NCI-H345 (cell line): ENCODE measurements at places on chromosomes 2 and 18.

DNA sequence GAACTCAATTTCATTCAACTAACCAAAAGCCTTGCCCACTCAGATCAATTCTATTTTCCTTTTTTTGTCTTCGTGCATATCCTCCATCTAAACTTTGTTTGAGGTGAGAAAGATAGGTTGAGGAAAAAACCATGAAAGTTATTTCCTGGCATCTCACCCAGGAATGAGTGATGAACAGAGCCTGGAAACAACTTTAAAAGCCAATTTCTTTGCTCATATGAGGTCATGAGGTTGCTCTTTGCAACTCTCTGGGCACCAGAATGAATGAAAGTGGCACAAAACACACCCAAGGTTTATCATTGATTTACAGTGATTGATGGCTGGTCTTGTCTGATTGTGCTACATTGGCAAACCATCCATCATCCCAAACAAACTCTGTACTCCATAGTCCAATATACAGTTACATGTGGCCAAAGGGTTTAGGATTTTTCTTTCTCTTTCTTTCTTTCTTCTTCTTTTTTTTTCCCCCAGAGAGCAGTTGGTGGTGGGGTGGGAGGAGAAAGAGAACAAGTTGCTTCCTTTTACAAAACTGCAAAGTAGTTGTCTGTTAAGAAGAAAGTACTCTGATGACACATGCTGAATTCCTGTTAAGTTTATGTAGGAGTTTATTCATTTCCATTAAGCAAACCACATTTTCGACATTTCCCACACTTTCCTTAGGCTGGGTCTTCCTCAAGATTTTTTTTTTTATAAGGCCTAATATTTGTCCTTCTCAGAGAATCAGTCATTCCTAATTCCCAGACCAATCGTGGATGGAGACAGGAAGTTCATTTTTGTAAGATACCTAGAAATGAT is 575.9 kb upstream of the ZEB2 start:
- DNase-seq = no peak

DNA sequence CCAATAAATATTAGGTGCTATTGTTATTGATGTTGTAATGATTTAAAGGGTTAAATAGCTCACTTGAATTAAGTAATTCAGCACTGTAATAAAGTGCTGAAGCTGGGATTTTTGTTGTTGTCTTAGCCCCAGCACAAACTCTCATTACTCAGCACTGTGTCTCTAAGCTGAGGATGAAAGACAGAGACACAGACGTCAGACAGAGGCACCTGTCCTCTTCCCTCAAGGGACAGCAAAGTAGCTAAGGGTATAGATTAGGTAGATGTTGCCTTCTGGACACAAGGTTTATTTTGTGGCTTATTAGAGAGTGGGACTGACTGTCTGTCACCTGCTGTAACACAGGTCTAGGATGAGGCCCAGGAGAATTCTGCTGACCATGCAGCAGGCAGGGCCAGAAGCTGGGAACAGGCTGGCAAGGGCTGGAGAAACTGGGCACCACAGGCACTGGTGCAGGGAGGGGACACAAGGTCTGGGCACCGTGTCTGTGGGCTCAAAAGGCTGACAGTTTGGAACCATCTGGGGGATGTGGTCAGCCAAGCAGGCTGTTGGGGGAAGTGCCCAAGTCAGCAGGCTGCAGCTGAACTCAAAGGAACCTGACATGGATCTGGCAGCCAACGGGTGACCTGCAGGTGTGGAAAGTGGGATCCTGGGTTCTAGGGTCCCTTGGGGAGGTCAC is 20.0 kb upstream of the PTPN4 start:
- DNase-seq = no peak

DNA sequence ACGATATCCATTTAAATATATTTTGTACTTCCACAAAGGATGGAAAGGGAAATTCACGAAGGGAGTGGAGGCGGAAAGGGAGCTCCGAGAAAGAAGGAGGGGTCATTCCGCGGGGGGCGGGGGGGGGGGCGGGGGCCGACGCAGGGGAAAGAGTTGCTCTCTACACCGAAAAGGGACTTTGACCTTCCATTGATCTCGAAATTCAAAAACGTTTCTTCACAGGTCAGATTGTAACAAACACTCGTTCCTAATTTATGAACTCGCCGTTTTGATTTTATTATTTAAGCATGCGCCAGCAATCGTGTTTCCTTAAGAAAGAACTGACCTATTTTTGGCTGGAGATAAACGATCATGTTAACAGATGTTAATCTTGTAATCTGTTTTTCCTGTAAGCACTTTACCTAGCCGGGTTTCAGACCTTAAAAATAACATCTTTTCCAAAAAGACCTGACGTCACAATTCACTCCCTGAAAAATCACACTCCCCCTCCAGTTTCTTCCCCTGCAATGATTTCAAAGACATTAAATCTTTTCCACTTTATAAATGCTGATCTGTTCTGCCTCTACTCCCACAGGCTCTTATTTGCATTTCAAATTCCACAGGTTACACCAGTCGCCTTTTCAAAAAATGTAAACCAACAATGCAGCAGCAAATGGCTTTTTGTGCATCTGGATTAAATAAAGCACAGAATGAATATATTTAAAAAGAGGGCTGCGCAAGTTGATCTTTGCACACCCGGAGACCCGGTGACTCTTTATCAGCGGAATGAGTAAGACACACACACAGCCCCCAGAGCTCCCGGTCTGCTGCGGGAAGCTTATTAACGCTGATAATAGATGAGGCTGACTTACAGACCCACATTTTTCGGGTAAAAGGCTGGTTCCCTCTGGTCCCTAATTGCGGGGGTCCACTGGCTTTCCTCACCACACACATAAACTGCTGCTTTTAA is 1.6 kb downstream of the ZNF516 start:
- peak; percentile 81 for DNase-seq

GRCh38 chr2:42998721-42999120 is 206.3 kb upstream of the HAAO start:
- no peak for DNase-seq

GRCh38 chr2:230941202-230942180 is 16.4 kb upstream of the GPR55 start:
- DNase-seq = no peak

DNA sequence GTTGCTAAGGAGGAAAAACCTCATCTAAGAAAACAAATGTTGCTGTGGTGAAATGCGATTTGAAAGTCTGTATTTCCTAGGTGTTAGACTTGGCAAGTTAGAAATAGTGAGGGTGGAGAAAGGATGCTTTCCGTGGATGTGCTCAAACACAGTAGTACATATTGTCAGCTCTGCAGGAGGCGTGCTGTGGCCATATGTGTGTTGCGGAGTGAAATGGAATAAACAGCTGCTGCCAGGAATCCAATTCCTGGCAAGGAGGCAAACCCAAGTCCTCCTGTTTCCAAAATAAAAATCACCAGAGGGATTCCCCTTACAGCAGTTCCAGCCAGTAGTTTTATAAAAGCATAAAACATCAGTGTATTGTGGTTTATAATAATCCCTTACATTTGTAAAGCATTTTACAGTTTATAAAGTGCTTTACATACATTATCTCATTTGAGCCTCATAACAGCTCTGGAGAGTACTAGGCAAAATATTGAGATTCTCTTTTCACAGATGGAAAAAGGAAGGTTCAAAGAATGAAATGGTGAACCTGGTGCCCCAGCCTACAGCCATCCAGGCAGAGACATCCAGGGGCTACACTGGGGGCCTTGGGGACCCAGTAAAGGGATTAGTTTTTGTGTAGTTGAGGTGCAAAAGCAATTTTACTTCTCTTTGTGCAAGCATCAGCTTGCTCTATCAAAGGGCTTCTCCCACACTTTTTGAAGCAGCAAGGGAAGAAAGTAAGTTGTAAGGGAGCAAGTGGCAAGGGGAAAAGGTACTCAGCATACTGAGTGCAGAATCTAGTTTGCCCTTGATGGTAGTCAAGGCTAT is 206.0 kb downstream of the AGPS start:
- no peak for DNase-seq

DNA sequence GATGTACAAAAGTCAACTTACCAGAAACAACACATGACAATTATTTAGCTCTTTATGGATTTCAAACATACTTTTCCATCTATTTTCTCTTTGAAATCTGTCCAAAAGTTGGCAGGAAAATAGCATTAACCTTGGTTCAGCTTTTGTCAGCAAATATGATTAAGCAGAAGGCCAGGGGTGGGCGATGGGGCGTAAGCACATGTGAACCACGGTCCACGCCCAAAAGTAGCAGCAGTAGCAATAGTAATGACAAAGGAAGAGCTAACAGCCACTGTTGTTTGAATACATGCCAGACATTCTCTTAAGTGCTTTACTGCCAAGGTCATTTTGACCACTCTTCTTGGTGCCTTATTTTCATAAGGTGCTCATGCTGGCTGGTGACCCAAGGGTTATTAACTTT is 73.5 kb downstream of the ANTXR1 start:
- DNase-seq = no peak

GRCh38 chr2:239935789-239936758 is 89.1 kb downstream of the NDUFA10 start:
- no peak for DNase-seq

DNA sequence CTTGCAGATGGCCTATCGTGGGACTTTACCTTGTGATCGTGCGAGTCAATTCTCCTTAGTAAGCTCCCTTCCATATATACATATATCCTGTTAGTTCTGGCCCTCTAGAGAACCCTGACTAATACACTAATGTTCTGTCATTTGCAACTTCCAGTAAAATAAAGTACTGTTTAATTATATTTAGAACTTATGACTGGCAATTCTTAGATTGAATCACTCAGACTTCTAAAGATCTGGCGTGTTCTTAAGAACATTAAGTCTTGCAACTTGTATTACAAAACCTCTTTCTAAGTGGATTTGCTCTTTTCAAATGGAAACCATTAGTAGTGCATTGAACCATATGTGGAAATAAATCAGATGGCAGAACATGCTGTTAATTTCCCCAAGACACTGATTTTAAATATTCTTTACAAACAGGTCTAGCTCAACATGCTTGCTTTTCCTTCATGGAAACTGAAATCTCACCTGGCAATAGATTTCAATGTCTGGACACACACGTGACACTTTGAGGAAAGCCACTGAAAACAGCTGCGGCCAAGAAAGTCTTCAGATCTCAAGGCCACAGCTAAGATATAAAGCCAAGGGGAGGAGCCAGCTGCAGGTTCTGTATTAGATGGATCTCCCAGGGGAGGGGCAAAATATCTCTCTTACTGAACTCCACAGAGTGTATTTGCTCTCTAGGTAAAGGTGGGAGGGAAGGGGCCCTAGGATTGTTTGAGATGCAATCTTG is 50.6 kb downstream of the PMAIP1 start:
- DNase-seq = no peak

DNA sequence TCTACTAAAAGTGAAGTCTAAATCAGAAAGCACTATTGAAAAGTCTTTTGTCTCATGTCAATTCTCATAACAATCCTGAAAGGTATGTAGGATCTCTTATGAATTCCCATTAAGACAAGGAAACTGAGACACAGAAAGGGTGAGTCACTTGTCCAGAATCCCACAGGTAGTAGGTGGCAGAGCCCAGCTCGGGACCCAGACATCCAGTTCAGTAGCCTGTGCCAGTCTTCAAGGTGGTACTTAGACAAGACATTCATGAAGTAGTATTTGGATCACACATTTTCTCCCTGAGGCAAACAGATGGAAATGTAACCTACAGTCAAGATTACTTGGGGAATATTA is 14.8 kb upstream of the PARD3B start:
- DNase-seq = no peak

DNA sequence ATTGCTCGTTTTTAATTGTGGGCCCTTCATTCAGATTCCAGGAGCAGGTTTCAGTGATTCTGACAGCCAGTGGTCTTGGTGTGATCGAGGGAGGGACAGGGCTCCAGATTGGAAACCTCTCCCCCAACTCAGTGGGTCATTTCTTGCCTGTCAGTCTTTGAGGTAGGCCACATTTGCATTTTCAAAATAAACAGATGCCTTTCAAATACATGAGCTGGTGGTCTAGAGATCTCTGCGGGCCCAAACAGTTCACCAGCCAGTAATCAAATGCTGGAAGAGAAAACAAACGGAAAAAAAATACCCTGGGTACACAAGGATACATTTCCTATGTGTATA is 210.4 kb upstream of the SP5 start:
- no peak for DNase-seq

- DNase-seq = peak; percentile 68
Observed at GRCh38 chr18:8559612-8560186, 49.5 kb upstream of the RAB12 start.

DNA sequence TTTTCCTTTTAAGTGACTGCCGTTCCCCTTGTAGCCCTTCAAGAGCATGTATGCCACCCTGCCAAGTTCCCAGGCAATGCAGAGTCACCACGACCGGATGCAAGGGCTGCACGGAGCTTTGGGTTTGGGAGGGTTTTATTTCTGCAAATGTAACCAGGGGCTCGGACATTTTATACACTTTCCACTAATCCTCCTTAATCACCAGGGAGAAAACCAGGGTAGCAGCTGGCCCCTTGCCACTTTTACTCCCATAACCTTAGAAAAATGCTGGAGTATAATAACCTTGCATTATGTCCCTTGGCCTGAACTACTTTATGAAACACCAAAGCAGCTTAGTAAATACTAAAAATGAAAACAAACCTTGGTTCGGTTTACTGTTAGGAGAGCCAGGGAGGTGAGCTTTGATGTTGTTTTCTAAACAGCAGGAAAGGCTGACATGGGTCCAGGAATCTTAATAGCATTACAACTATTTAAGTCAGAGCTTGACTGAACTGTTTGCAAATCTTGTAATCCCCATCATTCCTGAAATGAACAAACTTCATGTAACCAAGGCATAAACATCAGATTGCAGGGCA is 152.8 kb upstream of the RIOK3 start:
- no peak for DNase-seq

- DNase-seq = no peak
Observed at GRCh38 chr2:65671670-65672242, 239.4 kb upstream of the SPRED2 start.

- DNase-seq = no peak
Observed at GRCh38 chr2:113341191-113341869, 62.6 kb upstream of the PAX8 start.

DNA sequence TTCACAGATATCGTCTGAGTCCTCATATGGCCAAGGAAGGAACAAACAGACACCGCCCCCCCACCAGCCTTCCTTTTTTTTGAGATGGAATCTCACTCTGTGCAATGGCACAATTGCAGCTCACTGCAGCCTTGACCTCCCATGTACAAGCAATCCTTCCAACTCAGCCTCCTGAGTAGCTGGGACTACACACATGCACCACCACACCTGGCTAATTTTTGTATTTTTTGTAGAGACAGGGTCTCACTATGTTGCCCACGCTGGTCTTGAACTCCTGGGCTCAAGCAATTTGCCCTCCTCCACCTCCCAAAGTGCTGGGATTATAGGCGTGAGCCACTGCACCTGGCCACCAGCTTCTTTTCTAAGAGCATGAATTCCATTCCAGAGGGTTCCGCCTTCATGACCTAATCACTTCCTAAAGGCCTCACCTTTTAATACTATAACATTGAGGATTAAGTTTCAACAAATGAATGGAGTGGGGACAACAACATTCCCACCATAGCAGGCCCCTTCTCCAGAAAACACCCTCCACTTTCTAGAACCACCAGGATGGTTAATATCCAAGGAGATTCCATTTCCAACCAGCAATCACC is 2.2 kb upstream of the TMBIM1 start:
- DNase-seq = no peak
